ENCODE measurements at places on chromosomes 7 and 10.

- no peak for DNase-seq
Measured at GRCh38 chr7:6015917-6016652, 7.0 kb downstream of the AIMP2 start.

DNA sequence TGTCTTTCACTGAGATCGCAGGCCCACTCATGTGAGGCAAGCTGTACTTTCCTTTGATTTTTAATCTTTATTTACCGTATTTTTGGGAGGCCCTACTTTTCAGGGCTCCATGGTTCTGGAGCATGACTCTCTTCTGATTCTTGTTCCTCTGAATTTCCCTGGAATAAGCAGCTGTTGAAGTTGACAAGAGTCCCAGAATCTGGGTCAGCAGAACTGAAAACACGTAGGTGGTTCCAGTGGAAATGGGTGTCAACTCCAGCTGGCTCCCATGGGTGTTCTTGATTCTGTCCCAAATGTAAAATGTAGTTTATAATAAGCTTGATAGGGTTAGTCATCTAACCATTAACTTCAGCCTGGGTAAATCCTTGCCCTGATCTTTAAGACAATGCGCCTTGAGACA lies 409.4 kb downstream of the GATA3 start:
- no peak for DNase-seq

DNA sequence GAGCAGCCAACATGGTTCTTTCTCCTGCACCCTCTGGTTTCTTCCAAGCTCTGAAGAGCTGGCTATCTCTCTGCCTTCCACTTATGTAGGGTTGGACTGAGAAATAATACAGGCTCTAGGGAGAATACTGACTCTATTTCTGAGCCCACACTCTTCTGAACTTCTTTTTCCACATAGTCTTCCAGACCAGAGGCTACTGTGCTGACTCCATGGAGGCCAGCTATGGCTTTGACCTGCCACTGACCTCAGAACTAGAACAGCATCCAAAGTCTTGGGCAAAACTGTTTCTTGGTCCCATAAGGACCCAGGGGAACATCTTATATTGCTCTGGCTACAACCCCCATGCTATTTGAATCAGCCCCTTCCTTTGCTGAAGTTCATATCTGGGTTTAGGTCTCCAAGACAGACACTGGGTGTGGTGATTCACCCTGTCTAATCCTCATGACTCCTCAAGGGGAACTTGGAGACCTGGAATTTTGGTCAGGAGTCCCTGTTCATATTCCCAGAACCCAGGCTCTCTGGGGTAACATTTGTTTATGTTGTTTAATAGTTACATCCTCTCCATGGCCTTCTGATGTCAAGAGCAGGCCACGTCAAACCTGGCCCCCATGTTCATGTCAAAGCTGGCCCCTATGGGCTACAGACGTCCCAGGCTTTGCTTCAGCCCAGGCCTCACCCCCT lies 12.1 kb upstream of the PLAU start:
- no peak for DNase-seq

GRCh38 chr10:7192061-7192460 lies 218.8 kb downstream of the SFMBT2 start:
- DNase-seq: no peak

DNA sequence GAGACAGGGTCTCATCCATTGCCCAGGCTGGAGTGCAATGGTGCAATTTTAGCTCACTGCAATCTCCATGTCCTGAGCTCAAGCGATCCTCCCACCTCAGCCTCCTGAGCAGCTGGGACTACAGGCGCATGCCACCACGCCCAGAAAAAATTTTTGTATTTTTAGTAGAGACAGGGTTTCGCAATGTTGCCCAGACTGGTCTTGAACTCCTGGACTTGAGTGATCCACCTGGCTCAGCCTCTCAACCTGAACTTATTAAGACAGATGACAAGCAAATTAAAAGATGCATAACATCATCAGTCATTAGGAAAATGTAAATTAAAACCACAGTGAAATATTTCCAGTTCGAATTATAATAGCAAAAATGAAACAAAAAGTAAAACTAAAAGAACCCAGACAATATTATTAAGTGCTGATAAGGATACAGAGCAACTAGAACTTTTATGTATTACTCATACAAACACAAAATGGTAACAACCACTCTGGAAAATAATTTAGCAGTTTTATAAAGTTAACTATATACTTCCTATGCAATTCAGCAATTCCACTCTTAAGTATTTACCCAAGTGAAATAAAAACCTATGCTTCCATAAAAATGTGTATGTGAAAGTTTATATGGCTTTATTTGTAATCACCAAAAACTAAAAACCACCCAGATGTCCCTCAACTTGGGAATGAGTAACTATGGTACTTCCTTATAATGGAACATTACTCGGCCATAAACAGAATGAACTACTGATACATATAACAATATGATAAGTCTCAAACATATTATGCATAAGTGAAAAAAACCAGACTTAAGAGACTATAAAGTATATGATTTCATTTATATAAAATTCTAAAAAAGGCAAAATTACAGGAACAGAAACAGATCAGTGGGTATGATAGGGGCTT lies 15.3 kb downstream of the ZFAND4 start:
- no peak for DNase-seq

GRCh38 chr7:82562716-82563404 lies 119.3 kb upstream of the CACNA2D1 start:
- DNase-seq: no peak

DNA sequence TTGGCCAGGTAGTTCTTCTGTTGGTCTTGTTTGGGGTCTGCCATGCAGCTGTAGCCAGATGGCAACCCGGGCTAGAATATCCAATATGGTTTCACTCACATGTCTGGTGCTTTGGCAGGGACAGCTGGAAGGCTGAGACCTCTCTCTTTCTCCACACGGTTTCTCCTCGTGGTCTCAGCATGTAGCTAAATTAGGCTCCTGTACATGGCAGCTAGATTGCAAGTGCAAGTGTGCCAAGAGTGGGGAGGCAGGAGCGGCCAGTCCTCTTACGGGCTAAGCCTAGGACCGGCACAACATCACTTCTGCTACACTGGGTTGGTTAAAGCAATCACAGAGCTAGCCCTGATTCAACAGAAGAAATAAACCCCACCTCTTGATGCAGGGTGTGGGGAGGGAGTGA lies 9.3 kb upstream of the PDE1C start:
- DNase-seq: no peak

GRCh38 chr7:142133731-142134148 lies 22.2 kb downstream of the MGAM2 start:
- no peak for DNase-seq

DNA sequence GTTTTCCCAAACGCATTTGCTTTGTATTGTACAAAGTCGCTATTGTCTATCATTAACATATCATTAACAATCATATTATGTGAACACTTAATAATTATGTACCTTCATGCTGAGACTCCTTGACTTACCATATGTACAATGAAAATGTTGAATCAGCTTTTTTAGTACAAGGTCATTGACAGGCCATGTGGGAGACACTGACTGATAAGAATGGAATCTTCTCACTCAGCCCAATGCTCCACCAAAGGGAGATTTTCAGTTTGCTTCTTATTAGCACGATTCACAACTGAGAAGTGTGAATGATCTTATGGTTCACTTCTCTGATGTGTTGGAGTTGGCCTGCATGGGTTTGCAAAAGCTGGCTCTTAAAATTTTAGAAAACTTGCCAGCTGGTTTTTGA lies 253.5 kb upstream of the TEX47 start:
- no peak for DNase-seq

- DNase-seq: peak; percentile 56
Measured at GRCh38 chr10:121668314-121669027, 70.2 kb upstream of the FGFR2 start.

DNA sequence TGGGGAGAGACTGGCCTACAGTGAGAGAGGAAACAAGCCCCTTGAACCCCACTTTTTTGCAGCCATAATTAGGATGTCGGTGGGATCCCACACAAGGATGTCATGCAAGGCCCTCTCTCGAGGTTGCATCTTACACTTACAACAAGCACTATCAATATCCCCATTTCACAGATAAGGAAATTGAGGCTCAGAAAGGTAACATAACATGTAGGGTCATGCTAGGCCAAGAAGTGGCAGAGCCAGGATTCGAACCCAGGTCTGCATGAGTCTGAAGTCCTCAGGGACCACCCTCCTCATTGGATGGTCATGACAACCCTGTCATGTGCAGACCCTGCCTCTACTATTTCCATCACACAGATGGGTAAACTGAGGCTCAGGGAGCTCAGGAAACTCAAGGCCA lies 123.5 kb downstream of the C10orf105 start:
- no peak for DNase-seq

GRCh38 chr7:148993193-148993592 lies 35.1 kb downstream of the PDIA4 start:
- DNase-seq: no peak

DNA sequence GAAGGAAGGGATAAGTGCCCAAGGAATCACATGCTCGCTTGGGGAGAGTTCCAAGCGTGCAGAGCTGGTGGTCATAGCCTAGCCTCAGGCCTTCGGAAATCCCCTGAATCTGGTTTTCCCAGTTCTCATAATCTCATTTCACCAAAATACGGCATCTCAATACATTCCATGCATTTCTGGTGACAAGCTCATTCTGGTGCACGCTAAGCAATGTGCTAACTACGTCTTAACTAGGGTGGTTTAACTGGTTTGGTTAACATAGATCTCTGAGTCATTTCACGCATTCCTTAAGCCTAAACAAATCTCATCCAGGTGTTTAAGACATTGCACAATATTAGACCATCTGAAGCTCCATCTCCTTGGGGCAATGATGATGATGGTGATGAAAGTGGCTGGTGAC lies 72.9 kb upstream of the STEAP1B start:
- no peak for DNase-seq

- DNase-seq: peak; percentile 42
Measured at GRCh38 chr10:14185316-14186045, 145.2 kb downstream of the FRMD4A start.

DNA sequence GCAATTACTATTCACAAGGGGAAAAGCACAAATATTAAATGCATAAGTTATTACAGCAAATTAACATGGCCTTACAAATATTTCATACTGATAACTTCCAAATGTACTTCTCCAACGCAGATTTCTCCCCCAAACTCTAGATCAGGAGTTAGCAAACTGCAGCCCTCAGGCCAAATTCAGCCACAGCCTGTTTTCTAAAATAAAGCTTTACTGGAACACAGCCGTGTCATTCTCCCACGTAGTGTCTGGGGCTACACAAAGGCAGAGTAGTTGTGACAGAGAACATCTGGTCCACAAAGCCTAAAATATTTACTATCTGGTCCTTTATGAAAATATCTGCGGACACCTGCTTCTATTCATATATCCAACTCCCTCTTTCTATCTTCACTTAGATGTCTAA lies 151.8 kb upstream of the AHR start:
- no peak for DNase-seq

GRCh38 chr10:66942407-66942806 lies 16.6 kb downstream of the LRRTM3 start:
- DNase-seq: no peak

- no peak for DNase-seq
Measured at GRCh38 chr10:70996549-70996948, 108.2 kb upstream of the PCBD1 start.

GRCh38 chr7:39695852-39696586 lies 72.6 kb downstream of the RALA start:
- no peak for DNase-seq

GRCh38 chr7:116111475-116111874 lies 80.9 kb upstream of the TFEC start:
- DNase-seq: no peak

DNA sequence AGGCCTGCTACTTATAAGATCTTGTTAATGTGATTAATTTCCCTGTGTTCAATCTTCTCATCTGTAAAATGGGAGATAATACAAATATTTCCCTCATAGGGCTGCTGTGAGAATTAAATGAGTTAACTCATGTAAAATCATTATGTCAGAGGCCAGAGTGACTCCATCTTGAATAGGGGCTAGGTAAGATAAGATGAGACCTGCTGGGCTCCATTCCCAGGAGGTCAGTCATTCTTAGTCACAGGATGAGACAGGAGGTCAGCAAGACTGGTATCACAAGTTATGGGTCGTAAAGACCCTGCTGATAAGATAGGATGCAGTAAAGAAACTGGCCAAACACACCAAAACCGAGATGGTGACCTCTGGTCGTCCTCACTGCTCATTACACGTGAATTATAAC lies 200.7 kb downstream of the CYP26A1 start:
- no peak for DNase-seq
